KBM-7 (cell line): ENCODE measurements at places on chromosomes 12 and 14.
A peak's percentile ranks its signal among the peaks of the same experiment; 100 is the strongest.

DNA sequence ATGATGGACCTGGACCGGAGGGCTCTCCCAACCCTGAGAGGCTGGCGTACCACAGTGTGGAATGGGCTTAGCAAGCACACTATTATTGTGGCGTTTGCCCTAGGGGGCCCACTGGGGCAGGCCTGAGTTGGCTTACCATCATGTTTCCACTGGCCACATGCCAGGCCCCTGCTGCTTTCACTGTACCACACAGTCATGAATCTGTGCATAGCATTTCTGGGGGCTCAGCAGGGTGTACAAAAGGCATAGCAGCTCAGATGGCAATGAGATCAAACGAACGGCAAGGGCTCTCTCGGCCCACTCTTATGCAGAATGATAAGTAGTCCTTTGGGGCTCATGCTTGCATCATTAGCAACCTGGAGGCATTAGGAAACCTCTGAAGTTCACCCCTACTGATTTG lies 137.0 kb upstream of the HIF1A start:
- no peak for DNase-seq

- no peak for DNase-seq
Observed at GRCh38 chr12:77894556-77894955, 63.9 kb downstream of the NAV3 start.

DNA sequence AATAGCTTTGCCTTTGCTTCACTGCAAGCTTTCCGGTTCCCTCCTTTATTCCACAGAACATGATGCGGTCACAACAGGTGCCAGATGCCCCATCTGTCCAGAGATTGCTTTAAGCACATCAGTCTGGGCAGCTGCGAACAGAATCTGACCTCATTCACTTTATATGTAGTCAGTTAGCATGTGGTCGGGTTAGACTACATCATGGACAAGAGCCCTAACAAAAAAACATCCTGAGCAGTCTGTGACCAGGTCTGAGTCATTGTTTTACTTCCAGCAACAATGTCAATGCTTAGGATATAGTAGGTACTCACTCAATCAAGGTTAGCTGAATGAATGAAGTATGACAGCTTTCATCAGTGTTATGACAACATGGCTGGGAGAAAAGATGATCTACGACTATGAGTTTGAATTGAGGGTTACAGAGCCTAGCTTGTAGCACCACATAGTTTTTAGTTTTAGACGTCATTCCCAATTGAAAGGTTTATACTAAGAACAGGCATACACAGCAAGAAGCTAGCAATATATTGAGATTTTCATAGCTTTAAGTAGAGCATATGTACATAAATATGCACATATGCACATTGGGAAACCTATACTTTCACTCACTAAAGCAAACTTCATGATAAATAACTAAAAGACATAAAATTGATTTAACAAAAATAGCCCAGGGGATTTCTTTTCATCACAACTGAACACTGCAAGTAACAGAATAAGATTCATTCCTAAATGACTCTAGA lies 64.2 kb upstream of the TMCC3 start:
- DNase-seq = no peak

DNA sequence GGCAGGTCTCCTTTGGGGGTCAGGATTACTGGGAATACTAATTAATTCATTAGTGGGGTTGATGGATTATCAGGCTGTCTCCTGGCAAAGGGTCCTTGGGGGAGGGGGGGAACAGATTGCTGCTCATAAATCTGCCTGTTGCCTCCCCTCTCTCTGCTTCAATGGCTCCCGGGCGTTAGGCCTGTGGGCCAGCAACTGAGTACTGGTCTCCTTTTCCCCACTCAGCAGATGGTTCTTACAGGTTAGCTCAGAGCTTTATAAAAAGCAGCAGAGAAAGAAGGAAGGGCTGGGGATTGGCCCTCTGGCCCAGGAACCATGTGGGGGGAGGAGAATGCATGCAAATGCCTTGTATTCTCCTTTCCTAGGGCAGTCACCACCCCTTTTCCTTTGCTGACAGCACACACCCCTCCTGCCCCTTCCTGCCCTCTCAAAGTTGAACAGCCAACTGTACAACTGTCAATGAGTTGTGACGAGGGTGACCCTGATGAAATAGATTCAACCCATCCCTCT lies 2.3 kb upstream of the NEUROD4 start:
- DNase-seq = no peak

GRCh38 chr14:86363576-86363975 lies 833.6 kb downstream of the FLRT2 start:
- DNase-seq = no peak

- no peak for DNase-seq
Observed at GRCh38 chr14:95264271-95264973, 55.3 kb downstream of the CLMN start.

DNA sequence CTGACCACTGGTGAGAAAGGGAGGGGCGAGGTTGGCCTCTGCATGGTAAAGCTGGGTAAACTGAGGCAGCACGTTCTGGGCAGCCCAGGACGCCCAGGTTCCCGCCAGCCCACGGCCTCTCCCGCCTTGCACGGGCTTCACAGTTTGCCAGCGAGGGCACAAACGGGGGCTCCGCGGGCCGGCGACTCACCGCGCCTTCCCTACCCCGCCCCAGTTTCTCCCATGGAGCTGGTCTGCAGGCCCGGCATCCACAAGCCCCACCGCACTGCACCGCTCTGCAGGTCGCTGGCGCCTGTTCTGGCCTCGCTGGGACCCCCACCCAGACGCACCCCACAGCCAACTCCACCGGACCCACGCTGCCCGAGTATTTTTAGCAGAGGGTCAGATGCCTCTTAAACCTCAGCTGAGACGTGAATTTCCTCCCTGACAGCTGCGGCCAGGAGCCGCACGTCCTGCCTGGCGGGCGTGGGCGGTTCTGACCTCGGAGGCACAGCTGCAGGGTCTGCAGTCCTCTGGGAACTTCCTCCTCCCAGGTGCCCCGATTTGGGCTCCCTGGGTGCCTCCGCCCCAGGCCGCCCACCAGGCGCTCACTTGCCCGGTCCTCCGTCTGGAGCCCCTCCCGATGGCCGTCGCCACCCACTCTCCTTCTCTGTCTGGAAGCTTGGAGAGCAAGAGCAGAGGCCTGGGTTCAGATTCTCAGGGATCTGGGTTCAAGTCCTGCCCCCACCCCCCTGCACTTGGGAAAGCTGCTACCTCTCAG lies 29.5 kb upstream of the INF2 start:
- peak; percentile 62 for DNase-seq

- no peak for DNase-seq
Observed at GRCh38 chr14:72057701-72058285, 125.6 kb downstream of the RGS6 start.

DNA sequence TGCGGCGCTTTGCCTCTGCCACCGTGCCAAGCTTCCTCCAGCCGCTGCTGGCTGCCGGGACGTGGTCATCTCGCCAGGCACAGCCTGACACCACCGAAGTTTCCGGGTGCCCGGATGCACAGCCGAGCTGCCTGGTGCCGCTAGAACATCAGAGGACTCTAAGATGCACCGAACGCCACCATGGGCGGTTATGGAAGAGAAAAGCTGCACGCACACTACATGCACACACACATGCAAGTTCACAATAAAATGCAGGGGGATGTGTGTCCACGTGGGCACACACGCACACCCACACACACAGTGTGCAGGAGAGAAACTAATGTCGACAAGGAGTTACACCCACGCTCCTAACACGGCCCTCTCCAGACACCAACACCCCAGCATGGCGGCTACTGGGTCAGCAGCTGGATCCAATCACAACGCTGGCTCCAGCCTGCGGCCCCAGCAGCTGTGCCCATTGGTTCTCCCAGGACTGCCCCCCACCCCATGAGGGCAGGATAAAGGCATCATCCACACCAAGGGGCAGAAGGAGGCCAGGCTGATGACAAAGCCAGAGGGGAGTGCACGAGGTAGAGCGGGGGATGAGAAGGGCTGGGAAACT lies 82.7 kb downstream of the BCL11B start:
- DNase-seq = no peak

DNA sequence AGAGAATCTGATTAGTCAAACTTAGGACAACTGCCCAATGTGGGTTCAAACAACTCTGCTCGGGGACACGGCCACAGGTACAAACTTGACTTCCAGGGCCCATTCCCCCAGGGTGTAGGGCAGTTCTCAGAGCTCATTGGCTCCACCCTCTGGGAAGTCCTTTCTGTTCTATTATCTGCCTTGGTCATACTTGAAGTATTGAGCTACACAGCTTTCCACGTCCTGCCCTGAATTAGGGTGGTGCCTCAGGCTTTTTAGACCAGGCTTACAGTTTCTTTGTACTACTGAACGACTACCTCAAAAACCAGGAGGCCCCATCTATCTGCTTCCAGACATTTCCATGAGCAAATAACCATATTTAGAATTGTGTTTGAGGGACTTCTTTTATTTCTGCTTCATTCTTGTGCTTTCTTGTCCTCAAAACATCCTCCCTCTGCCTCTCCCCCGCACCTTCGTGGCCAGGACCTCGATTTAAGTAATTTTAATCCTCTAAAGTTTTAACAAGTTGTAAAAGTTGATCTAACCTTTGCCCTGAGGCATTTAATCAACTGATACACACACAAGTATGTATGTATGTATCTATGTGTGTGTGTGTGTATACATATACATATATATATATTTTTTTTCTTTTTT lies 281.7 kb upstream of the AMIGO2 start:
- DNase-seq = peak; percentile 66

GRCh38 chr12:90910958-90911357 lies 44.0 kb downstream of the CCER1 start:
- DNase-seq = no peak

GRCh38 chr14:66477567-66477966 lies 8.6 kb upstream of the CCDC196 start:
- peak; percentile 54 for DNase-seq

DNA sequence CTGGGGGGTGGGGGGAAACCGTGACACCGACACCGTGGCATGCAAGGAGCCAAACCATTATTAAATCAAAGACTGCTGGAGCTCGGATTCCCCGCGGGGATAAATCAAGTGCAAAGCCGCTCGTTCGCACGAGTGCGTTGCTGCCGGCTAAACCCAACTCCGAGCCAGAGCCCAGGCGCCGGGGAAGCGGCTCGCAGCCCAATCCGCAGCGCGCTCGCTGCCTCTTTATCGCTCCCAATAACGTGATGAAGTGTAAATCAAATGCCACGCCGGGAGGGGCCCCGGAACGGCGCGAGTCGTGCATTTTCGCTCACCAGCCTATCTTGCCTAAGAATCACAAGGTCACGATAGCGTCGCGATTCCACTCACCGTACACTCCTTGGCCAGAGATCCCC lies 1.3 kb downstream of the MDGA2 start:
- no peak for DNase-seq

DNA sequence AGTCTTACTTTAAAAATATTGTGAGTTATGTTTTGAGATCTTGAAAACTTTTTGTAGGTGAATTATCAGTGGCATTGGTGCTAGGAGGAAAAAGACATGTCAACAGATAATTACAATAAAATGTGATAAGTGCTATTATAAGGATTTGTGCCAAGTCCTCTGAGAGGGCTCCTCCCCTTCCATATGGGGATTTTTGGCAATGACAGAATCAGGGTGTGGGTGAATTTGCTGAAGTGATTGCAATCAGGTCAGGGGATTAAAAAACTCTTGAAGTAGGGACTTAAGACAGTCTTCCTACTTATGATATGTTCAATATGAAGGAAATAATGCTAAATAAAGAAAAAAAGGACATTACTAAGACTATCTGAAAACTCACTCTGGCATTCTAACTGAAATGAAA lies 122.5 kb downstream of the SLC15A5 start:
- no peak for DNase-seq

- no peak for DNase-seq
Observed at GRCh38 chr12:77489331-77489970, 341.2 kb upstream of the NAV3 start.

DNA sequence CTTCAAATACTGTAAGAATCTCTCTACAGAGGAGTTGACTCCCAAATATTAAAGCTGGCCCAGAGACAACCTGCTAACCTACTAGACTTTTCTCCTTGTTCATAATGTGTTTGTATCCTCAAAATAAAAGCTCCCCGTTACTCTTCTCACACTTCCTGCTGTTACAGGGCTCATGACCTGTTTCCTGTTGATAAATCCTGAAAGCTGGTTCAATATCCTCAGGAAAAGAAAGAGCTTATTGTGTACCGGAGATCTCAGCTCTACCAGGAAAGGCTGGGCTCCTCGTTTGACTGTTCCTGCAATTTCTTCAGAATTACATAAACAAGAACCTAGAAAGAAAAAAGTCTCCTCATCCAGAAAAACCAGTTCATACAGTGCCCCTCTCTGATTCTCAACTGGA lies 30.8 kb downstream of the CLEC1A start:
- DNase-seq = peak; percentile 23

- DNase-seq = no peak
Observed at GRCh38 chr12:26272851-26273250, 77.5 kb downstream of the SSPN start.

- DNase-seq = no peak
Observed at GRCh38 chr12:111221062-111222026, 147.6 kb downstream of the PHETA1 start.

DNA sequence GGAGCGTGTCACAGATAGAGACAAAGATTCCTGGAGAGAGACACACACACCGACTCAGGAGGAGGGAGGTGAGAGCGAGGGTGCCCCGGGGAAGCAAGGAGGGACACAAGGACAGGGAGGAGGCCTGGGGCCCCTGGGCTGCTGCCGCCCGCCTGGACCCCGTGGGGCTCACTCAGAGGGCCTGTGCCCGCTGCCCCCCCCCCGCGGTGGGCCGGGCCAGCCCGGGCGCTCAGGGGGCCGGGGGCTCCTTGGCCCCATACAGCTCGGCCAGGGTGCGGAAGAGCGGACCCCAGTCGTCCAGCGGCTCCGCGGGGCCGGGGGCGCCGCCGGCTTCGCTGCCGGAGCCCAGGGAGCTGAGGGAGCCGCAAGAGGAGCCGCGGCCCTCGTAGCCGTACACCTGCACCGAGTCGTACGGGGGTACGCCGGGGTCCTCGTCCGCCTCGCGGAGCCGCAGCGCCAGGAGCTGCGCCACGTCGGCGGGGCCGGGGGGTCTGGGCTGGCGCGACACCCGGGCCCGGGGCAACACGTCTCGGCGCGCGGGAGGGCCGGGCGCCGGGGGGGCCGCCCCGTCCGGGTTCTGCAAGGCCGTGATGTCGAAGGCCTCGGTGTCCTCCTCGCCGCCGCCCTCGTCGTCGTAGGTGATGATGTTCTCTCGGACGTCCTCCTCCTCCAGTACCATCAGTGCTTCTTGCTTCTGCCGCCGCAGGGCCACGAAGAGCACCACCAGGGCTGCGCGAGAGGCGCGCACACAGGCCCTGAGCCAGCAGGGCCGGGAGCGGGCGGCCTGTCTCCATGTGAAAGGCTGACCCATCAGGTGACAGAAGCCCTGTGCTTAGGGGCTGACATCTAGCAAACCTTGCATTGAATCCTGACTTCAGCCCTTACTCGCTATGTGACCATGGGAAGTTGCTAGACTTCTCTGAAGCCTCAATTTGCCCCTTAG lies 6.0 kb downstream of the PSMB11 start:
- DNase-seq = no peak

DNA sequence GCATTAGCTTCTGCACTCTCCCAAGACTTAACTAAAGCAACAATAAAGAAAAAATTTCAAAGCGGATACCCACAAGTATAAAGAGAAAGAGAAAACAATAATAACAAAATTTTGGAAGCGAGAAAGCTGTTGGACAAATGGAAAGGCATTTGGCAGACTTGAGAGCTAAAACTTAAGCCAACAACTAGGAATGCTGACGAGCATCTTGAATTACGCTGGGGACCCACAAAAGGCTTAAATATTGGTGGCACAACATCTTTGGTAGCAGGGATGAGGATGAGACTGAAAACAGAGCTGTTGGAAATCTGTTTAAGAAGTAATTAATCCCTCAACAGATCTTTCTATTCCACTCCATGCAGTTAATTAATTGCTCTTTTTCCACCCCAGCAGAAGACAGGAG lies 49.8 kb downstream of the LLPH start:
- DNase-seq = no peak
